ENCODE measurements at places on chromosomes 3 and 15. TPM values are rescaled to one million over a fixed set of nuclear protein-coding genes. Genes with fewer than 3 reads are reported as not detected.

HIGD1A gene
- total RNA-seq = 88.5 TPM

ACKR4 gene
- total RNA-seq = not detected

GUCA1C gene
- total RNA-seq = not detected

ATXN7 gene
- total RNA-seq = 42.8 TPM

CSPG4 gene
- not detected for total RNA-seq

THPO gene
- not detected for total RNA-seq

LYZL4 gene
- total RNA-seq = not detected

RSL24D1 gene
- total RNA-seq = 94.0 TPM

NDUFB4 gene
- 154 TPM for total RNA-seq

FLNB gene
- total RNA-seq = 35.6 TPM

GASK1A gene
- not detected for total RNA-seq

IL17RC gene
- total RNA-seq = 0.27 TPM

CLEC3B gene
- total RNA-seq = 0.21 TPM

P2RY12 gene
- not detected for total RNA-seq

GRCh38 chr15:80849308-80849707 lies 70.1 kb downstream of the CEMIP start:
- no peaks in the 10 kb centered on the region for H3K36me3 ChIP-seq
- peaks cover 6% of the 10 kb centered on the region for H3K4me1 ChIP-seq
- no peak overlapping the region for H3K4me3 ChIP-seq
- H3K27me3 ChIP-seq = peaks cover 14% of the 10 kb centered on the region

- DNase-seq = no peak
- H3K4me1 ChIP-seq = peaks cover 34% of the 10 kb centered on the region
- H3K27ac ChIP-seq = peak overlapping the region; percentile 97
- H3K27me3 ChIP-seq = peaks cover 1% of the 10 kb centered on the region
- H3K36me3 ChIP-seq = peaks cover 27% of the 10 kb centered on the region
Measured at GRCh38 chr3:133662278-133662651, 524 bp upstream of the TOPBP1 start.

- no peaks in the 10 kb centered on the region for H3K27me3 ChIP-seq
- no peak overlapping the region for H3K4me3 ChIP-seq
- peak overlapping the region; percentile 39 for H3K27ac ChIP-seq
- no peak for DNase-seq
- peaks cover 76% of the 10 kb centered on the region for H3K36me3 ChIP-seq
Measured at GRCh38 chr3:108073764-108074431, 16.9 kb downstream of the CD47 start.

- peaks cover 29% of the 10 kb centered on the region for H3K27me3 ChIP-seq
- DNase-seq = no peak
- H3K4me1 ChIP-seq = no peaks in the 10 kb centered on the region
- no peak overlapping the region for H3K4me3 ChIP-seq
- H3K27ac ChIP-seq = no peak overlapping the region
Measured at GRCh38 chr15:70876683-70877082, 15.6 kb downstream of the THAP10 start.

- H3K4me1 ChIP-seq = peaks cover 26% of the 10 kb centered on the region
- peak overlapping the region; percentile 21 for H3K27ac ChIP-seq
- no peak overlapping the region for H3K4me3 ChIP-seq
- DNase-seq = peak; percentile 28
Measured at GRCh38 chr3:159941038-159942000, 47.3 kb upstream of the IL12A start.

GRCh38 chr3:39013289-39013688 lies 38.5 kb downstream of the SCN11A start:
- no peak overlapping the region for H3K27ac ChIP-seq
- H3K36me3 ChIP-seq = no peaks in the 10 kb centered on the region
- no peak for DNase-seq
- H3K4me3 ChIP-seq = no peak overlapping the region

DNA sequence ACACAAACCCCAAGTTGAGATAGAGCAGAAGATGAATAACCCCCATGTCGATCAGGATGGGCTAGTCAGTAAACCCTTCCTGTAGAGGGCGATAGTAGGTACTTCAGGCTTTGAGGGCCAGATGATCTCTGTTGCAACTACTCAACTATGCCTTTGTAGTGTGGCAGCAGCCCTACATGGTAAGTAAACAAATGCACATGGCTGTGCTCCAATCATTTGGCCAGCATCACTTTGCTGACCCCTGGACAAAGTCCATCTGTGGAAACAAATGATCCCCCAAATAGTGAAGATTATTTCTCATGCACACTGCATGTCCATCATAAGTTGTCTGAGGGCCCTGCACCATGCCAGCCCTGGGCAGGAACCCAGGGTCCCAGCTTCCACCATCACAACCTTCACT lies 402.2 kb upstream of the PROK2 start:
- H3K27me3 ChIP-seq = peaks cover 5% of the 10 kb centered on the region
- H3K27ac ChIP-seq = no peak overlapping the region
- peaks cover 12% of the 10 kb centered on the region for H3K4me1 ChIP-seq
- no peak for DNase-seq
- H3K36me3 ChIP-seq = no peaks in the 10 kb centered on the region

DNA sequence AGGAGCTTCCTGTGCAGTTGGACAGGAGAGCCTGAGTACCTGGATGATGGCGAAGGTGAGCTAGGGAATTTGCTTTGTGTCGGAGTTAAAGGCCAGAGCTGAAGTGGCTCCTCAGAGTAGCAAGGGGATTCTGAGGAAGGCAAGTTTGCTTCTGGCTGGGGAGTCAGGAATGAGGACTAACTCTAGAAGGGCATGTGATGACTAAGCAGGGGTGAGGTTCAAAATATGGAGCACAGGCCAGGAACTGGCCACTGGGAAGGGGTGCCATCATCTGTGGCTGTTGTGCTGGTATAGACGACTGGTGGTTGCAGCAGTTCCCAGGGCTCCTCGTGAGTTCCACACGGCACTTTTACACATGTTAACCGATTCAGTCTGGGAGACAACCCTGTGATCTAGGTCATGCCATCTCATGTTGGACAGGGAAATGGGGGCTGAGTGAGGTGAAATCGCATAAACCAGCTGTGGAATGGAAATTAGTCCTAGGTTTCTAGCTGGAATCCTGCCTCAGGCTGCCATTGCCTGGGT lies 100.8 kb downstream of the EEFSEC start:
- no peak for DNase-seq
- H3K4me3 ChIP-seq = no peak overlapping the region
- no peak overlapping the region for H3K27ac ChIP-seq
- no peaks in the 10 kb centered on the region for H3K27me3 ChIP-seq

GRCh38 chr15:55993804-55994560 lies 570 bp upstream of the NEDD4 start:
- H3K4me1 ChIP-seq = peaks cover 13% of the 10 kb centered on the region
- H3K27ac ChIP-seq = no peak overlapping the region
- H3K4me3 ChIP-seq = peak overlapping the region; percentile 69

DNA sequence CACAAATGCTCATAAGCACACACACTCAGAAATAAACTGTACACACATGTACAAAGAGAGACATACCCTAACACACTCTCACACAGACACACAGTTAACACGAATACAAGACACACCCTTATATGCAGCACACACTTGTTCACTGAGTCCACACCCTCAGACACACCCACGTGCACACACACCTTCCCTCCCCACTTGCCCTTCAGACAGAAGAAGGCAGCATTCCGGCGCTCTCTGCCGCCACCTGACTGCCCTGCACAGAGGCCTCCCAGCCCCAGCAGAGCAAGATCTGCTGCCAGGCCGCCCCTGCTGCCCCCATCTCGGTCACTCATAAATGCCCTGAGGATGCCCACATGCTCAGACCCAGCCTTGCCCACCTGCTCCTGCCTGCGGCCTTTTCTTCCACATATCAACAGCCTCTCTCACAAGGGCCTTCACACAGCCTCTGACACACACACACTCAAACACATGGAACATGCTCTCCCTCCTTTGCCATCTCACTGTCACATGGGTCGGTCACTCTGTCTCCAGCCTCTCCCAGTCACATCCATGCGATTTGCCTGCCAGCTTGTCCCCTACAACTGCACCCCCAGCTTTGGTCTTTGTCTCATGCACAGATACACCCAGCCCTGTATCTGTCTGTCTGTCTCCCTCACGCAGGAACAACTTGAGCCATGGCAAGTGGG lies 71.1 kb downstream of the EPHB3 start:
- no peak for DNase-seq
- peaks cover 14% of the 10 kb centered on the region for H3K27me3 ChIP-seq
- H3K27ac ChIP-seq = no peak overlapping the region
- H3K4me1 ChIP-seq = peaks cover 4% of the 10 kb centered on the region

DNA sequence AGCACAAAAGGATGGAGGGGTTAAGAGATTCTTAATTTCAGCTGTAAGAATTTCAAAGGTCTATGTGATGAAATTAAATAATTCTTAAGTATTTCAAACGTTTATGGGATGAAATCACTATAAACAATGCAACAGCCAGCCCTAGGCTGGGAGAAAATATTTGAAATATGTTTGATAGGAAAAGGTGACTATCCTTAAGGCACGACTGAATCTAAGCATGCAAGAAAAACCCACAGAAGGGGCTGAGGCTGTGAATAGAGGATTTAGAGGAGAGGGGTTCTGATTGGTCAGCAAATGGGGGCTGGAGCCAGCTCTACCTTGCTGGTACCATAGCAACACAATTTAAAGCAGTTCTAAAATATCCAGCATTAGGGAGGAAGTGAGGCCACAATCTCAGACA lies 220.8 kb upstream of the ATP10A start:
- peaks cover 8% of the 10 kb centered on the region for H3K27me3 ChIP-seq
- peaks cover 18% of the 10 kb centered on the region for H3K4me1 ChIP-seq
- no peaks in the 10 kb centered on the region for H3K36me3 ChIP-seq
- no peak overlapping the region for H3K4me3 ChIP-seq

- H3K4me1 ChIP-seq = peaks cover 10% of the 10 kb centered on the region
- no peak for DNase-seq
- H3K4me3 ChIP-seq = no peak overlapping the region
- no peaks in the 10 kb centered on the region for H3K36me3 ChIP-seq
- H3K27ac ChIP-seq = no peak overlapping the region
Measured at GRCh38 chr15:85047271-85047948, 65.8 kb downstream of the PDE8A start.

GRCh38 chr3:13647298-13648059 lies 98.6 kb downstream of the FBLN2 start:
- H3K27me3 ChIP-seq = peaks cover 28% of the 10 kb centered on the region
- DNase-seq = no peak
- H3K4me3 ChIP-seq = no peak overlapping the region
- no peak overlapping the region for H3K27ac ChIP-seq
- H3K4me1 ChIP-seq = peaks cover 3% of the 10 kb centered on the region

- H3K27me3 ChIP-seq = peaks cover 4% of the 10 kb centered on the region
- peaks cover 32% of the 10 kb centered on the region for H3K4me1 ChIP-seq
- peaks cover 18% of the 10 kb centered on the region for H3K36me3 ChIP-seq
- DNase-seq = peak; percentile 12
- H3K4me3 ChIP-seq = peak overlapping the region; percentile 35
- H3K27ac ChIP-seq = peak overlapping the region; percentile 80
Measured at GRCh38 chr15:56042982-56043980, 49.9 kb upstream of the NEDD4 start.

GRCh38 chr3:39343760-39344159 lies 14.3 kb downstream of the CCR8 start:
- no peak for DNase-seq
- H3K36me3 ChIP-seq = peaks cover 13% of the 10 kb centered on the region
- no peak overlapping the region for H3K4me3 ChIP-seq
- H3K4me1 ChIP-seq = peaks cover 44% of the 10 kb centered on the region
- H3K27me3 ChIP-seq = no peaks in the 10 kb centered on the region

GRCh38 chr3:192834428-192834827 lies 83.2 kb downstream of the MB21D2 start:
- H3K27ac ChIP-seq = peak overlapping the region; percentile 18
- no peak overlapping the region for H3K4me3 ChIP-seq
- no peak for DNase-seq
- peaks cover 8% of the 10 kb centered on the region for H3K36me3 ChIP-seq

DNA sequence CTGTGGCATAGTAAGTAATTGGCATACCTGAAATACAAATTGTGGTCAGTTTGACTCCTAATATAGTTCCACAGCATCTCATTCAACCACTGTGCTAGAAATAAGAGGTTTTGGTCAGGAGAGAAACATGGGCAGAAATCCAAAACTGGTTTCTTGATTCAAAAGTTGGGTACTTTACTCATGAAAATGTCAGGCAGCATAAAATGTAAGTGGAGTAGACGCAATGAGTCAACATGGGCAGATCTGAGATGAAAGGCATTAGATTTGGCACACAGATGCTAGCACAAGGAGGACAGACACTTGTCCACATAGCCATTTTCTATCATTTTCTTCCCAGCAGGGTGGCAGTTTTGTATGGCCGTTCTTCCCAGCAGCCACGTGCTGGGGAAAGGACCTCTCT lies 255.8 kb upstream of the CDIN1 start:
- H3K4me3 ChIP-seq = no peak overlapping the region
- no peaks in the 10 kb centered on the region for H3K36me3 ChIP-seq
- H3K27me3 ChIP-seq = no peaks in the 10 kb centered on the region
- no peak for DNase-seq

DNA sequence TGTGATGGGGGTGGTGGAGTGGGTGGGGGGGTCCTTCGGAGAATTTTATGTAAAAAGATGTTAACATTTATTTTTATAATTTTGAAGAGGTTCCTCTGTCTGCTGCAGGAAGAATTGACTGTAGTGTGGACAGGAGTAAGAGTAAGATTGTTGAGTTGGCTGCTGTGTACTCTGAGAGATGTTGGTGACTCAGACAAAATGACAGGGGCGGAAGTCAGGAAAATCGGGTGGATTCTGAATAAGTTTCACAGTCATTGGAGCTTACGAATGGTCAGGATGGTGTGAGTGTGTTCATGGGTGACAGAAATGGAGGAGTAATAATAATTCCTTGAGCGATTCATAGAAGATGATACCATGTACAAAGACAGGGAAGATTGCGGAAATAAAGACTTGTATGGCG lies 420.0 kb downstream of the ROBO2 start:
- no peaks in the 10 kb centered on the region for H3K4me1 ChIP-seq
- H3K4me3 ChIP-seq = no peak overlapping the region
- H3K36me3 ChIP-seq = no peaks in the 10 kb centered on the region
- no peak for DNase-seq

GRCh38 chr3:120931593-120931992 lies 23.6 kb downstream of the STXBP5L start:
- H3K4me1 ChIP-seq = no peaks in the 10 kb centered on the region
- H3K4me3 ChIP-seq = no peak overlapping the region
- H3K36me3 ChIP-seq = no peaks in the 10 kb centered on the region
- no peaks in the 10 kb centered on the region for H3K27me3 ChIP-seq
- H3K27ac ChIP-seq = no peak overlapping the region
- no peak for DNase-seq

Data from activated T-helper 2 cell treated with anti-CD3 and anti-CD28 coated beads, Interferon-gamma antibody, Interleukin-2, Interleukin-4, amounts not matched to agents 10 μg/mL and 5 μg/mL and 100 μg/mL, durations not matched to agents 14 hours and 24 hours and 36 hours (primary cell).